ENCODE measurements at places on chromosomes 11 and 22.

DNA sequence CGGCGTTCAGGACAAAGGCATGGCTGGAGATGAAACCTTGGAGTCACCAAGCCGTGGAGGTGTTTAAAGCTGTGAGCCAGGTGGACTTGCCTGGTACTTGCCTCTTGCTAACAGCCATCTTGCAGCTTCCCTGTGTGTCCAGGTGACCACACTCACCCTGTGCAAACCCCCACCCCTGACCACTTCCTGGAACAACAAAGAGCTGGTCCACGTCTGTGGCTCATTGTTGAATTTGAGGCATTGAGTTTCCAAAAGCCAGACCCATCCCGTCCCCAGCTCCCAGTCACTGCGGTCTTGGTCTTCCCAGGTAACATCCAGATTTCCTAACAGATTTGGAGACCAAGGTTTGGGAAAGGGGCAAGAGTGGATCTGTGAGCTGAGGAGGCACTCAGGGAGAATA is 18.5 kb downstream of the DHCR7 start:
- no peak for DNase-seq

DNA sequence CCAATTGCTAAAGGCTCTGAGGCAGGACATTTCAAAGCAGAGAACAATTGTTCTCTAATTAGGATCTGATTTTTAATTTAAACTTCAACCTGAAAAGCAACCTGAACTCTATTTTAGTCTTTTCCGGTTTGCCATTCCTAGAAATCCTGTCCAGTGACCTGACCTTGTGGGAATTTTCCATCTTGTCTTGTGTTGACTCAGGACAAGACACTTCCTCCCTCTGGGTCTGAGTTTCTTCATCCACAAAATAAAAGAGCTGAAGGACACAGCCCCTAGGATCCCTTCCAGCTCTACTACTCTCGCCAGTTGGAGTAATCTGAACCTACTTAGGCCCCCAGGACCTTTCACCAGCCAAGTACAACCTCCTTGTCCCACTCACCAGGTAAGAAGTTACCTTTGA is 66.5 kb upstream of the POU2AF1 start:
- no peak for DNase-seq

- no peak for DNase-seq
Measured at GRCh38 chr11:57502376-57502775, 13.1 kb downstream of the SLC43A1 start.

DNA sequence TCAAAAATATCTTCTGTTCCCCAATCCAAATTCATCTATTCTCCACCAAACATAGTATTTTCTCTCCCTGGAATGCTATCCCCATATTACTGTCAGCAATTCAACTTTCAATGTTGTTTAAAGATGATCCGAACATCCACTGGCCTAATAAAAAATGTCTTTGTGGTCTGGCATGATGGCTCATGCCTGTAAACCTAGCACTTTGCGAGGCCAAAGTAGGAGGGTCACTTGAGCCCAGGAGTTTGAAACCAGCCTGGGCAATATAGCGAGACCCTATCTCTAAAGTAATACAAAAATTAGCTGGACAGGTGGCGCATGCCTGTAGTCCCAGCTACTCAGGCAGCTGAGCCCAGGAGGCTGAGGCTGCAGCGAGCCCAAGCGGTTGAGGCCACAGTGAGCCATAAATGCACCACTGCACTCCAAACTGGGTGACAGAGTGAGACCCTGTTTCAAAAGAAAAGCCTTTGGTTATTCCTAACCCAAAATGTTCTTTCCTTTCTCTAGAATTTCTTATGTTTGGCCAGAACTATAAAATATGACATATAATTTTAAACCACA is 29.8 kb downstream of the SIK3 start:
- DNase-seq: no peak

DNA sequence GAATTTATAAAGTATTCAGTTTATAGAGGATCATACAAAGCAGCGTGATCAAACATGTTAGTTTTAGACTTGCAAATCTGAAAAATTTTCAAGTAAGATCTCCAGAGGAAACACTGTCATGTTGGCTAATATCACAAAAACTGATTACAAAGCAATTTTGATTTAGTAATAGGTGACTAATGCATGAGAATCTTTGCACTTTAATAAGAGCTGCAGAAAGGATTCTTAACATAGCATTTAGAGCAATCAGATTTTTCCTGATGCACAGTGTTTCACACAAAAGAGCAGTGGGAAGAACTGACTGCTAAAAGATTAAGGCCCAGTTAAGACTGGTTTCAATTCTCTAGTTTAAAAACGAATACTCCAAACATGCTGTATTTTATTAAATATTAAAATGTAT is 321.2 kb downstream of the GUCY1A2 start:
- DNase-seq: peak; percentile 47

- no peak for DNase-seq
Measured at GRCh38 chr11:465896-466530, 15.9 kb downstream of the PTDSS2 start.

DNA sequence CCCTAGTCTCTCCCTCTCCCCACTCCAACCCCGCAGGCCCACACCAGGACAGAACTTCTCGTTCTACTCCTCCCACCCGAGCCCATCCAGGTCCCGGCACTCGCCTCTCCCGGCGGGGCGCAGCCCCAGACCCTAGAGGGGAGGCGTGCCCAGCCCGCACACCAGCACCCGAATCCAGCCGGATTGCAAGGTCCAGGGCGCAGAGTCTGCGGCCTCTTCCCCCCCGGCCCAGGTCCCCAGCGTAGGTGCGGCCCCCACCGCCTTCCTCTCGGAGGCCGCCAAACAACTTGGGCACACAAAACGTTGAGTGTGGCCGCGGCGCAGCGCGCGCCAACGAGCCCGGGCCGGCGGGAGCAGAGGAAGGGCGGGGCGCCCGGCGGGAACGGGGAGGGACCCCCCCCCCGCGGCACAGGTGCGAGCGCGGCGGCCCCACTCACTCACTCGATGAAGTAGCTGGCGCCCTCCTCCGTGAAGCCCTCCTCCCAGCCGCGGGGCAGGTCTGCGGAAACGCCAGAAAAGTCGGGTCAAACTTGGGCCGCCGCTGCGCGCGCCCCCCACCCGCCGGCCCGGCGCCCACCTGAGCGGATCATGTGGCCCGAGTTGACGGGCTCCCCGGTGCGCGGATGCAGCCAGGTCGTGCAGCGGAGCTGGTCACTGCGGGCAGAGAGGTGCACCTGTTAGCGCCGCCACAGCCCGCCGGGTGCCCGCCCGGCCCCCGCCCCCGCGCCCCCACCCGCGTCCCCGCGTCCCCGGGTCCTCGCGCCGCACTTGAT is 480 bp downstream of the PLEKHA7 start:
- DNase-seq: no peak

- no peak for DNase-seq
Measured at GRCh38 chr11:134531327-134532130, 119.5 kb upstream of the B3GAT1 start.

DNA sequence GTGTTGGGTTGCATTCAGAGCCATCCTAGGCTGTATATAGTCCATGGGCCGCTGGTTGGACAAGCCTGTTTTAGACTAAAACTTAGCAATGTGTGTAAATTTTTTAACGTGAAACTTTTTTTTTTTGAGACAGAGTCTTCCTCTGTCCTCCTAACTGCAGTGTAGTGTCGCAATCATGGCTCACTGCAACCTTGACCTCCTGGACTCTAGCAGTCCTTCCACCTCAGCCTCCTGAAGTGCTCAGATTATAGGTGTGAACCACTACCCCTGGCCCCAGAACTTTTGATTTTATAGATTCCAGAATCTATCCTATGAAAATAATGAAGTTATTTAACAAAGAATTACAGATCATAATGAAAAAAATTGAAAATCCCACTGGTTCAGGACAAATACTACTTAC is 29.9 kb upstream of the PANX2 start:
- no peak for DNase-seq

- DNase-seq: no peak
Measured at GRCh38 chr11:64582885-64583284, 8.1 kb upstream of the SLC22A12 start.

DNA sequence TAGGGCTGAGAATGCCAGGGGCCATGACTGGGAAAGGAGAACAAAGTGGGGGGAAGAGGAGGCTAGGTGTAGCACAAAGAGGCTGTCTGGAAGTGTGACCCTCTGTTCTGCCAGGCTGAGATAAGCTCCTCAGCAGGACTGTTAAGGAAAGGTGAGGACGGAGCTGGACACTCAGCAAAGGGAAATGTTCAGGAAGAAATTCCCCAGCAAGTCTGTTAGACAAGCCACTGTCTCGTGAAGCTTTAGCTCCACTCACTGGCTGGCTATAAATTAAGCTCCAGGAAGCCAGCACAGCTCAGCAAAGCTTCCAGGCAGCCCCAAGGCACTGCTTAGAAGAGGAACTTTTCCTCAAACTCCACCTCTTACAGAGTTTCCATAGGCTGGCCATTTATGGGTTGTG is 181.2 kb upstream of the API5 start:
- DNase-seq: no peak

GRCh38 chr11:69411257-69411924 is 70.1 kb upstream of the LINC01488 start:
- peak; percentile 13 for DNase-seq

DNA sequence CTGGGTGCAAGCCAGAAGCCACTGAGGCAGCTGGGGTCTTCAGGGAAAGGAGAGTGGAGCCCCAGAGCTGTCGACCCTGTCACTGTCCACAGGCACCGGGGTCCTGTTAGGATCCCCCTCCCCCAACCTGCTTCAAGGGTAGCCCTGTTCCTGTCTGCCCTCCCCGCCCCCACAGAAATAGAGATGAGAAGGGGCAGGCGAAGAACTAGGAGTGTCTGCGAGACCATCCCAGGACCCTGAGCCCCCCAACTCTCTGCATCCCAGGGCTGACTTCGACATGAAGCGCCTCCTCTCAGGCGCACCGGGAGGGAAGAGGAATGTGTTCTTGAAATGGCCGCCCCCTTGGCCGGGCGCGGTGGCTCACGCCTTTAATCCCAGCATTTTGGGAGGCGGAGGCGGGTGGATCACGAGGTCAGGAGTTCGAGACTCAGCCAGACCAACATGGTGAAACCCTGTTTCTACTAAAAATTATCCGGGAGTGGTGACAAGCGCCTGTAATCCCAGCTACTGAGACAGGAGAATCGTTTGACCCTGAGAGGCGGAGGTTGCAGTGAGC is 607 bp upstream of the ZNF70 start:
- no peak for DNase-seq

DNA sequence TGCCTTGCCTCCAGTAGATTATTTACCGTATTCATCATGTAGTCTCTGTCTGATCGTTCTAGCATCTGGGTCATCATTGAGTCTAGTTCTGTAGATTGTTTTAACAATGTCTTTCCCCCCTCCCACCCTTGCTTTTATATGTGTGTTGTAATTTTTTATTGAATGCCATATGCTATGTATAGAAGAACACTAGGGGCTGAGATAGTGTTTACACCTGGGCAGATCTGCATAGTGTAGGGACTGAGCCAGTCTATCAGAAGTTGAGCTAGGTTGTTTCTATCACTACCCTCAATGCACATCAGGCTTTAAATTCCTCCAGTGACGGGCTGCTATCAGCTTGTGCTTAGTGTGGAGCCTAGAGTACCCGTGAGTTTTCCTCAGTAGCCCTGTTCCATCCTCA is 61.6 kb downstream of the KREMEN1 start:
- DNase-seq: no peak

GRCh38 chr22:38345782-38346181 is 28.5 kb upstream of the CSNK1E start:
- no peak for DNase-seq

DNA sequence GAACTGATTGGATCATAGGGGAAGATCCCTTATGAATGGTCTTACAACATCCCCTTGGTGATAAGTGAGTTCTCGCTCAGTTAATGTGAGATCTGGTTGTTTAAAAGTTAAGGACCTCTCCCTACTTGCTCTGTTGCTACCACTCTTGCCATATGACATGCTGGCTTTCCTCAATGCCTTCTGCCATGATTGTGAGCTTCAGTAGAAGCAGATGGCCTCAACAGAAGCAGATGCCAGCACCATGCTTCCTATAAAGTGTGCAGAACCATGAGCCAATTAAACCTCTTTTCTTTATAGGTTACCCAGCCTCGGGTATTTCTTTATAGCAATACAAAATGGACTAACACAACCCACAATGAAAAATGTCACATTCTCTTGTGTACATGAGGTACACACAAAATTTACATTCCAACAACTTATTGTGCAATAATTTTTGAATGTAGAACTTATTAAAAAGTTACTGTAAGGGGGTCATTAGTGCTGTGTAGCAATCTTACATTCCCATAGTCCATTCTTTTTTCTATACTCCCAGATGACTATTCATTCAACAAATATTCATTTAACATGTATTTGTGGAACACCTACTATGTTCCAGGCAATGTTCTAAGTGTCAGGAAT is 10.3 kb downstream of the CYP2R1 start:
- DNase-seq: no peak

DNA sequence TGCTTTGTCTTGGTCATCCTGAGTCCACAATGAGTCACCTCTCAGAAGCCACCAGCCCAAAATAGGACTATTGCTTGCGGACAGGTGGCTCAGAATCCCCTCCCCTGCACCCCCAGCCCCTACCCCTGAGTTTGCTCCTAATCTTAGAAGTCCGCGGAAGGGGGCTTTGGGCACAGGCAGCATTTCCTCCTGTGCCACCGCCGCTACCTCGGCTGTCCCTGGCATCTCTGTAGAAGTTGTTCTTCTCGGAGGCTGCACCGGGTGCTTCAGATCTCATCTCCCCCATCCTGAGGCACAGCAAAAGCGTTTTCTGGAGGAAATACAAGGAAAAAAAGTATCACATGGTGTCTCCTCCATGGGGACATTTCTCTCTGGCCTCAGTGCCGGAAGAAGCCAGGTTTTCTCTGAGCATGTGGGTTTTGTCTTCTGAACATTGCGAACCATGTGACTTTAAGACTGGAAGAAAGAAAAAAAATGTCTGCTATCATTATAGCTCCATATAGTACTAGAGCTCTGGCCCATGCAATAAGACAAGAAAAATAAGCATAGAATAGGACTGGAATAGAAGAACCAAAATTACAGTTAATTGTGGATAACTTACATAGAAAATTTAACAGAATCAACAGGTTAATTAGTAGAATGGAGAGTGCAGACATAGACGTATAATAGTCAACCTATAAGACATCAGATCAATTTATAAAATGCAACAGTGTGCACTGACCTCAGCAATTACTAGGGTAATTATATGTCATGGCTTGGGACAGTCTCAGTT is 63.2 kb downstream of the SHISAL1 start:
- DNase-seq: no peak

- DNase-seq: no peak
Measured at GRCh38 chr11:73168925-73169579, 26.9 kb upstream of the FCHSD2 start.

- no peak for DNase-seq
Measured at GRCh38 chr22:35319244-35319985, 19.7 kb downstream of the TOM1 start.

GRCh38 chr22:20354238-20354975 is 34.5 kb upstream of the DGCR6L start:
- DNase-seq: no peak

DNA sequence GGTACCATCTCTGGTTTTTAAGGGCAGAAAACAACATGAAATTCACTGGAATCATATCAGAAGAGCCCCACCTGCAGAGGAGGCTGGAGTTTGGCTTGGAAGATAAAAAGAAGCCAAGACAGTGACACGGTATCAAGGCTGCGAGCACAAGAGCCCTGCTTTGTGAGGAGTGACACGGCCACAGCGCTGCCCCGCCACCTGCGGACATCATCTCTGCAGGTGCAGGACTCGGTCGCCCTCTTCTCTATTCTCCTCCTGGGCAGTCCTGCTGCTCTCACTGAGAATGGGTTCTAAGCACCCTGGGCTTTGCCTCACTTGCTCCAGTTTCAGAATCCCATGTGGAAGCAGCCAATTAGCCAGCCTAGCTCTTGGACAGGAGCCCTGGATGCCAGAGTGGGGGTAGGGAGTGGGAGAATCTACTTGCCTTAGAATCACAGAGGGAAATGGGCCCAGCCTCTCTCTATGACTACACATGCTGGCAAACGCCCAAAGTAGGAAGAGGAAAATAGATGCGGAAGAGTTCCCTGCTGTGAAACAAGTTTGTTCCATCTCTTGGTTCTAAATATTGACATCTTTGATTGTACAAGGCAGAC is 17.1 kb downstream of the APOL4 start:
- DNase-seq: no peak
